ENCODE measurements at places on chromosomes 4 and X.

DNA sequence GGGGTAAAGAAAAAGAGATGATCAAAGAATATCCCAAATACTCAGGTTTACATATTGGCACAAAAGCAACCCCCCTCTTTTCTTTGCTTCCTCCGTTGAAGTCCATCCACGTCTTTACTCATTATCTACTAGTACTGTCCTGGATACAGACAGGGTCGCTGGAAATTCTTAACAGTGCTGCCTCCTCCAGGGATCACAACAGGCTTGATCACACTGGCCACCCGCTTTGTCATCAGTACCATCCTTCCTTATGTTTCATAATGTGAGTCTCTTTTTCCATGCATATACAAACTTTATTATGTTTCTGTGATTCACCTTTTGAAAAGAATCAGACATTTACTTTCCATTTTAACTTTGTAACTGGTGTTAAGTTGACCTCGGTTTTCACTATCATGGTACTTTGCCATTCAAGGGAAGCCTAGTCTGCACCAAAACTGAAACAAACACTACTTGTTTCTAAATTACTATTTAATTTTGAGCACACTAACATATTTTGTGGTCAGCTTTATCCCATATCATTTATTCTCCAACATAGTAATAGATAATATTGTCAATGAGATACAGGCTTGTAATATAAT lies 387.5 kb upstream of the PPP1R2C start:
- DNase-seq, result peak; percentile 2

- DNase-seq, result no peak
These were observed 39.4 kb downstream of the STIM2 start for GRCh38 chr4:26899991-26900390.

GRCh38 chr4:107736924-107737448 lies 17.0 kb upstream of the PAPSS1 start:
- peak; percentile 14 for DNase-seq

GRCh38 chrX:74925225-74926088 lies at the start of gene NEXMIF:
NEXMIF (minus strand) TSS chrX:74925452.
- DNase-seq, result peak; percentile 32

DNA sequence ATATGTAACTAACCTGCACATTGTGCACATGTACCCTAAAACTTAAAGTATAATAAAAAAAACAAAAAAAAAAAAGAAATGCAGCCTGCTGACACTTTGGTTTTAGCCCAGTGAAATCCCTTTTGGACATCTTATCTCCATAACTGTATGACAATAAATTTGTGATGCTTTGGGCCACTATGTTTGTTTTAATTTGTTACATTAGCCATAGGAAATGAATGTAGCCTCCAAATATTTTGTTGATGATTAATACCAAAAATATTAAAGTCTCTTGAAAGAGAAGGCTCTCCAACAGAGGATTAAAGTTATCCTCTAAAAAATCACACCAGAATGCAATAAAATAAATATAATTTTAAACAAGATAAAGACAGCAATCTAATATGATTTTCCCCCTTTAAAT lies 852.7 kb upstream of the SLIT2 start:
- no peak for DNase-seq

DNA sequence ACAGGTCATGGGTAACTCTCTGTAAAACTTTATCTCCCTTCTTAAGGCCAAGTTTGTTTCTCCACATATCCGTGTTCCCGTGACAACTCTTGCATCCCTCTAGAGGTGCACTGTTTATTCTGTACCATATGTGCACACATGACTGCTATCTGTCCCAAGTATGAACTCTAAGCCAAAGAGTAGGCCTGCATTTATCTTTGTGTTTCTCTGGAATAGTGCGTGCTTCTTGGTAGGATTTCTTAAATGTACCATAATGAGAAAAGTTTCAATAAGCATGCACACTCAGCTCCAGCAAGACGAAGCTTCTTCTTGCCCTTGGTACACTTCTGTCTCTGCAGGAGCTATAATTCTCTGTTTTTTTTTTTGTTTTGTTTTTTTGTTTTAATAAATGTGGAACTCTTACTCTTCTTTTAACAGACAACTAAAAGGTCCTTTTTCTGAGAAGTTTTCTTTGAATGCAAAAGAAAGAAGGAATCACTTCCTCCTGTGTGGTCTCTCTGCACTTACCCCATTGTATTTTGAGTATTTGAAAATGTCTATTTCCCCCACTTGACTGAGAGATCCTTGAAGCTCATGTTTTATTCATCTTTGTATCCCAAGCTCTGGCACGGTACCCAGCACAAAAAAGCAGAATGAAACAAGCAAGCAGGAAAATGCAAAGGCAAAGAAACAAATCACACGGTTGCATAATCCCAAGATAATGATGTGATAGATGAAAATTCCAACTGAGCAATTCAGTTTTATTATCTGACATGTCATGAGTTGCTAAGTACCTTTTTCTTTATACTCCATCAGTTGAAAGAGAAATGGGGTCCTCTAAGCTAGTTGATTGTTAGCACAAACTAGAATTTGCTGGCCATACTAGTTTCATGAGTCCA lies 521.9 kb upstream of the BOD1L1 start:
- DNase-seq, result no peak

DNA sequence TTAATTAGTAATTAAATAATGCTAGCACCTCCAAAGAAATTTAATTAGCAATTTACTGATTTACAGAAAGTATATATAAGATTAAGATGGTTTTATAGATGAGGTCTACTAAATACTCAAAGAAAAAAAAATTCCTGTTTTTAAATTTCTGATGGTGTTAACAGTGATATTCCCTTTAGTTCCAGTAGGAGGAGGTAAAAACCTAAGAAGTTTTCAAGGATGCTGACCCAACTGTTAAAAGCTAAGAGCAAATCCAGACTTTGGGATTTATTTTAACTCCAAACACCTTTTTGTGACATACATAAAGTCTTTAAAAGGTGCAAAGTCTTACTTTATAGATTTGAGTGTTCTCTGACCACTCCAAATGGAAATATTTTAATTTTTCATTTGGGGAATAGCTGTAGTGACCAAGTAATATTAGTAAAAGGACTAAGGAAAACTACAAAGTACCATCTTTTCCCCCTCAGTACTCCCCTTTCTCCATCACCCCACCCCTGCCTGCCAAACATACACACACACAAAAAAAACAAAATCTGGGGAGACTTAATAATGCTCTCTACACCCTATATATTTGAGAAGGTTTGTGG lies 34.2 kb upstream of the CSN1S1 start:
- no peak for DNase-seq

DNA sequence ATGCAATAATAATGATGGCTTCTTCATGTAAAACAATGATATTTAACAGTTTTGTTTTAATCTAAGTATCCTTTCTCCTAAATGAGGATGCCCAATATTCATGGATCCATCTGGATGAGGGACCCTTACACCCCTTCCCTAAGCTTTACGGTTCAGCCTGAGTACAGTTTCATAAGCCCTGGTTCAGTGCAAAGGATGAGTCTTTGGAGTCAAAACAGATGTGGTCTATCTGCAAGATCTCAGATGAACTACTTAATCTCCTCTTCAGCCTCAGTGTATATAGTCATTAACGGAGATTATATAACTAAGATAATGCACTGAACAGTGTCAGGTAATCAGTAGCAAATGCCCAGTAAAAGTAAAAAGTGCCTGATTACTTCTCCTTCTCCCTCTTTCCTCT lies 22.1 kb downstream of the ANXA5 start:
- no peak for DNase-seq

GRCh38 chr4:55808186-55808585 lies 11.4 kb upstream of the EXOC1L start:
- no peak for DNase-seq

GRCh38 chr4:85005865-85006377 lies 39.4 kb upstream of the WDFY3 start:
- DNase-seq, result no peak

DNA sequence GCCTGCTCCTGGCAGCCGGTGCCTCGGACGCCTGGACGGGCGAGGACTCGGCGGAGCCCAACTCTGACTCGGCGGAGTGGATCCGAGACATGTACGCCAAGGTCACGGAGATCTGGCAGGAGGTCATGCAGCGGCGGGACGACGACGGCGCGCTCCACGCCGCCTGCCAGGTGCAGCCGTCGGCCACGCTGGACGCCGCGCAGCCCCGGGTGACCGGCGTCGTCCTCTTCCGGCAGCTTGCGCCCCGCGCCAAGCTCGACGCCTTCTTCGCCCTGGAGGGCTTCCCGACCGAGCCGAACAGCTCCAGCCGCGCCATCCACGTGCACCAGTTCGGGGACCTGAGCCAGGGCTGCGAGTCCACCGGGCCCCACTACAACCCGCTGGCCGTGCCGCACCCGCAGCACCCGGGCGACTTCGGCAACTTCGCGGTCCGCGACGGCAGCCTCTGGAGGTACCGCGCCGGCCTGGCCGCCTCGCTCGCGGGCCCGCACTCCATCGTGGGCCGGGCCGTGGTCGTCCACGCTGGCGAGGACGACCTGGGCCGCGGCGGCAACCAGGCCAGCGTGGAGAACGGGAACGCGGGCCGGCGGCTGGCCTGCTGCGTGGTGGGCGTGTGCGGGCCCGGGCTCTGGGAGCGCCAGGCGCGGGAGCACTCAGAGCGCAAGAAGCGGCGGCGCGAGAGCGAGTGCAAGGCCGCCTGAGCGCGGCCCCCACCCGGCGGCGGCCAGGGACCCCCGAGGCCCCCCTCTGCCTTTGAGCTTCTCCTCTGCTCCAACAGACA lies 4.4 kb downstream of the SOD3 start:
- DNase-seq, result no peak

DNA sequence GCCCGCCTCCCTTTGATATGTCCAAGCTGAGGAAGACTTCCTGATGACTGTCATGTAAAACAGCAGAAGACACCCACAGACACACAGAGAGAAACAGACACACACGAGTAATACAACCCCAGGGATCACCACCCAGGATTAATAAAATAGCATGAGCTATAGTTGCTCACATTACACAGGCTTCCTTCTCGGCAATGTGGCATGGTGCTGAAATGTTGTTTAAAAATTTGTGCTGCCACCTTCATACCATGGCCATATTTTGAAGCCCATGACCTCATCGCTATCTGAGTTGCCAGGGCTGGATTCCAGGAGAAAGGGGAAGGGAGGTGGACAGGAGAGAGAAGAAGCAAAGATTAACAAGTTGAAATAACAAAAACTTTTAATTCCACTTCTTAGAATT lies 111.7 kb downstream of the SYNPO2 start:
- no peak for DNase-seq

- no peak for DNase-seq
These were observed 5.9 kb downstream of the ARHGEF38 start for GRCh38 chr4:105558277-105558676.

DNA sequence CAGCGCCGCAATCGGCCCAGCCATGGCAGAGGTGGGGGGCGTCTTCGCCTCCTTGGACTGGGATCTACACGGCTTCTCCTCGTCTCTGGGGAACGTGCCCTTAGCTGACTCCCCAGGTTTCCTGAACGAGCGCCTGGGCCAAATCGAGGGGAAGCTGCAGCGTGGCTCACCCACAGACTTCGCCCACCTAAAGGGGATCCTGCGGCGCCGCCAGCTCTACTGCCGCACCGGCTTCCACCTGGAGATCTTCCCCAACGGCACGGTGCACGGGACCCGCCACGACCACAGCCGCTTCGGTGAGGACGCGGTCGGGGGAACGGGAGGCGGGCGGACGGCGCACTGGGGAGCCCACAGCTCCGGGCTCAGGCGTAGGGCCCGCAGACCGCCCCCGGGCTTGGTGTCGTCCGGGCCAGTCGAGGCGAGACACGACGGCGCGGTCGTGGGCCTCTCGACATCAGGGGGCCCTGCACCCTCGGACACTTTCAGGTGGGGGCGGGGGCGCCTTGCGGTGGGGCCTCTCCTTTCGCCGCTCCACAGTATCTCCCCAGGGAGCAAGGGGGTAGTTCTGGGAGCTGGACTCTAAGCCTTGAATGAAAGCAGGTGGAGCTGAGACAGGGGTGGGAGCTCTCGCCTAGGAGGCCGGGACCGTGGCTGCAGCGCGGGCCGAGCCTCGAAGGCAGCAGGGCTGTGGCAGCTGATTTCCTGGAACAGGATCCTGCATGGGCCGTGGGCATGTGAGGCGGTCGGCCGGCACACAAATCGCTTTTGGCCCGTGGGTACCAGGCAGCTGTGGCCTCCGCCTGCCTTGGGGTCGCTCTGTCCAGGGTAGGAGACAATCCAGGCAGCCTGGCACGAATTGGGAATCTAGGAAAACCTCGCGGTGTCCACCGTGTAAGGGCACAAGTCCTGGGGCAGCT lies 722 bp downstream of the FGF16 start:
- DNase-seq, result peak; percentile 8

DNA sequence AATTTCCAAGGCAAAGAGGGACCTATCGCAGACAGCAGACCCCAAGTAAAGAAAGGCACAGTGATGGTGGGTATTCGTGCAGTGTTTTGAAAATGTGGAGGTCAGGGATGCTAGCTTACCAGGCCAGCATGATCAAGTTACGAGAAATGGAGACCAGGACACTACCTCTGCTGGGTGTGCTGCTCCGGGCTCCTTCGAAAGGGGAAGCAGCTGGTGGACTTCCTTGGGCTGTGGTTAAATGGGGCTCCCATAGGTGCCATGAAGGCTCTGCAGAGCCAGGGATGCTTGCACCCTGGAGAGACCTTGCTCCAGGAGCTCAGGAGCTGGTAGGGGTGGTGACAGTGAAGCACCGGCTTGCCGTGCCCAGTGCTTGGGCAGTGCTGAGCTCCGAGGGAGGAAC lies 68.8 kb downstream of the TBL1X start:
- DNase-seq, result no peak

GRCh38 chrX:25026576-25026975 lies 10.8 kb upstream of the ARX start:
- no peak for DNase-seq

DNA sequence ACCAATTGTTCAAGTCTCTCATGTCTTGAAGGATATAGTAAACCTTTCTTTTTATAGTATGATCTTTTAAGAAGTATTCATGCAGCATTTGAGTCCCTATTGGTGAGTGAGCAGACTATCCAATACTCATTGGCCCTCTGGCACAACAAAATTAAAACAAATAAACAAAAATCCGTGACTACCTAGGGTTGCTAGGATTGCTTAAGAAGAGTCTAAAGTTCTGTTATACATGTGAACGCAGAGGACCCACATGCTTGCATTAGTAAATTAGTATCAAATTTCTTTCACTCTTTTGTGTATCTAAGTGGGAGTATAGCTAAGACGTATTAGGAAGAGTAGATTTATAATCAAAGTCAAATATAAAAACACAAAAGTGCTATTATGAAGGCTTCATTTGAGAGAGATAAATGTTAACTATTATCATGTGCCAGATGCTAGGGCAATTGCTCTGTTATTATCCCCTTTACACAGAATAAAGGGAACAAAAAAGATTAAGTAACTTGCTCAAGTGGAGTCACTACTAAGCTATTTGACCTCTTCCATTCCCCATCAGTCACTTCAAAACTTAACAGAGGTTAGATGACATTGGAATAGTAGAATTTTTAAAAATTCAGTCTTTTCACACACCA lies 29.2 kb upstream of the LARP1B start:
- DNase-seq, result no peak

DNA sequence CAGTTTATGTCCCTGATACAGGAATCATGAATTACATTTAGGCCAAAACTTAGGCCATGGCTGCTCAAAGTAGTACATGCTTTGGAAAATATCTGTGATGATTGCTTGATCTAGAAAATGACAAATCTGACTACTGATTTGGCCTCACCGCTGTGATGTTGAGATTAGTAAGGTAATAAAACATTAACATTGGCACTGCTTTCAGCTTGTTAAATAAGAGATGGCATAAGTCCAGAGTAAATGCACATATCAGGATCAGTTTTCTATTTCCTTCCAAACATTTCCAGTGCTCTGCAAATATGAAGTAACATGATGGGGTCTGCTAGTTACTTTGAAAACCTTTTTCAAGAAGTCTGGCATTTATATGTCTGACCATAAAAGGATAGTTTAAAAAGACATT lies 687.3 kb upstream of the ACTRT1 start:
- DNase-seq, result no peak

Data from stimulated activated CD4-positive, alpha-beta T cell treated with anti-CD3 and anti-CD28 coated beads, Interleukin-4, amount 100 ng/mL, for 1 hour (primary cell).